T1000 (cell line): ENCODE measurements at places on chromosomes 5 and 9.

DNA sequence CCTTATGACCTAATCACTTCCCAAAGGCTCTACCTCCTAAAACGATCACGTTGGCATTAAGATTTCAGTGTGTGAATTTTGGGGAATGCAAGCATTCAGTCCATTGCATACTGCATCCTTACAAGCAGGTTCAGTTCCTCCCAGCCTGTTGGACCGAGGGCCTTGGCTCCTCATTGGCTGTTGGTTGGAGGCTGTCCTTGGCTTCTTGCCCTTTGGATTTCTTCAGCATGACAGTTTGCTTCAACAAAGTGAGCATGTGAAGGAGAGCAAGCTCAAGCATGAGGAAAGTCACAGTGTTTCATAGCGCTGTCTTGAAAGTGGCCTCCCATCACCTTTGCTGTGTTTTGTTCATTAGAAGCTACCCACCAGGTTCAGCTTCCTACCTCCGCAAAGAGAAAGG is 109.5 kb downstream of the GADD45G start:
- no peak for DNase-seq

GRCh38 chr5:175444060-175444904 is at the start of gene DRD1:
TSS of gene DRD1 (minus strand) at chr5:175444182. CDS start at chr5:175443099, 1,083 bp downstream.
- no peak for DNase-seq

GRCh38 chr5:170503990-170504596 is at the start of gene KCNIP1:
TSS of gene KCNIP1 (plus strand) at chr5:170504020.
- no peak for DNase-seq

DNA sequence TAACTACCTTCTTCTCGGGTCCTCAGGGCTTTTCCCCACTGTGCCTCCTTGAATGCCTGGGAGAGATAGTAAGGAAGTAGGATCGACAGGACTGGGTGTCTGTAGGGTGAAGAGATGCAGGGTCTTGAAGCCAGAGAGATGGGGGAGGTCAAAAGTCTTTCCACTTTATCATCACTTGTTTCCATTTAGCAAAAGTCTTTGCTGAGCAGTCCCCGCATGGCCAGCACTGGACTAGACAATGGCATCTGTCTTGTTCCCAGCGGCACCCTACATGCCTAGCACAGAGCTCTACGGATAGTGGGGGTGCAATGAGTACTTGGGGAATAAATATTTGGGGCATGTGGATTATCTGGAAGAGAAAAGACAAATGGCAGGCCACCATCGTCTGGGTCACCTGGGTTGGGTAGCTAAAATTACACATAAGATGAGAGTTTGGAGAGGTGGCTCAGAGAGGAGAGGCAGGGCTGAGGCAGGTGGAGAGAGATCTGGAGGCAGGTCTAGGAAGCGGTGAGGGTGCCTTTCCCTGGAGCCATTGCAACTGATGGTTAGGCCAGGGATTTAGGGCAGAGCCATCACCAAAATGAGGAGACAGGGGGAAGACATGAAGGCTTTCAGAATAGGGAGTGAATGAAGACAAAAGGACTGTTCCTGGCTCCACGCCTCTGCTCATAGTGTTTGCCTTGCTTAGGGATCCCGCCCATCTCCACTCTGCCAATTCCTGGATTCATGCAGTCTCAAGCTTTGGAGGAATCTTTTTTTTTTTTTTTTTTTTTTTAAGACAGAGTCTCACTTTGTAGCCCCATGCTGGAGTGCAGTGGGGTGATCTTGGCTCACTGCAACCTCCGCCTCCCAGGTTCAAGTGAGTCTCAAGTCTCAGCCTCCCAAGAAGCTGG is 250.8 kb upstream of the KLF4 start:
- no peak for DNase-seq

GRCh38 chr9:133333566-133333965 is 2.4 kb downstream of the SURF6 start:
- DNase-seq = no peak

DNA sequence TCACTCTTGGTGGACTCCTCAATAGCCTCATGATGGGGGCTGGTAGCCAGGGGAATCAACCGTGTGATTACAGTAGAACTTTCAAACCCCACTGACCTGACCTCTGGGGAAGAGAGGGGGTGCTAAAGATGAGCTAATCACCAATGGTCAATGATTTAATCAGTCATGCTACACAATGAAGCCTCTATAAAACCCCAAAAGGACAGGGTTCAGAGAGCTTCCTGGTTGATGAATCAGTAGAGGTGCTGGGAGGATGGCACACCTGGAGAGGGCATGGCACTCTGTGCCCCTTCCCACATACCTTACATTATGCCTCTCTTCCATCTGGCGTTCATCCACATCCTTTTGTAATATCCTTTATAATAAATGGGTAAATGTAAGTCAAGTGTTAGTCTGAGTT is 8.9 kb upstream of the SH3TC2 start:
- no peak for DNase-seq

GRCh38 chr5:137639645-137640044 is 96.2 kb downstream of the KLHL3 start:
- DNase-seq = no peak

DNA sequence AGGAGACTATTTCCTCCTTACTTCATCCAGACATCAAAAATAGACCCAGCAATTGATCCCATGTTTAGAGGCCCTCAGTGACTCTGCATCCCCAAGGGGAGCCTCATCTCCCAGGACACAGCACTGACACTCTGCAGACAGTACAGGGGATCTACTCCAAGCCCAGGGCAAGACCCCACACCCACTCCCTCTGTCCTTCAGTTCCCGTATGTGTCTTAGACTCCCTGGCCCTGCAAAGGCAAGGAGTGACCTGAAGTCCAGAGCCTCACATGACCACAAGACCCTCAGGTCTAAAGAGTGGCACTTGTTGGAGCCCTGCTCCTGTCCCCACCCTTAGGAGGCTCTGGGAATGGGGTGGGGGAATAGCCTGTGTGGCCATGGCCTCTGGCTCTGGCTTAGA is 21.7 kb downstream of the IGIP start:
- DNase-seq = no peak

DNA sequence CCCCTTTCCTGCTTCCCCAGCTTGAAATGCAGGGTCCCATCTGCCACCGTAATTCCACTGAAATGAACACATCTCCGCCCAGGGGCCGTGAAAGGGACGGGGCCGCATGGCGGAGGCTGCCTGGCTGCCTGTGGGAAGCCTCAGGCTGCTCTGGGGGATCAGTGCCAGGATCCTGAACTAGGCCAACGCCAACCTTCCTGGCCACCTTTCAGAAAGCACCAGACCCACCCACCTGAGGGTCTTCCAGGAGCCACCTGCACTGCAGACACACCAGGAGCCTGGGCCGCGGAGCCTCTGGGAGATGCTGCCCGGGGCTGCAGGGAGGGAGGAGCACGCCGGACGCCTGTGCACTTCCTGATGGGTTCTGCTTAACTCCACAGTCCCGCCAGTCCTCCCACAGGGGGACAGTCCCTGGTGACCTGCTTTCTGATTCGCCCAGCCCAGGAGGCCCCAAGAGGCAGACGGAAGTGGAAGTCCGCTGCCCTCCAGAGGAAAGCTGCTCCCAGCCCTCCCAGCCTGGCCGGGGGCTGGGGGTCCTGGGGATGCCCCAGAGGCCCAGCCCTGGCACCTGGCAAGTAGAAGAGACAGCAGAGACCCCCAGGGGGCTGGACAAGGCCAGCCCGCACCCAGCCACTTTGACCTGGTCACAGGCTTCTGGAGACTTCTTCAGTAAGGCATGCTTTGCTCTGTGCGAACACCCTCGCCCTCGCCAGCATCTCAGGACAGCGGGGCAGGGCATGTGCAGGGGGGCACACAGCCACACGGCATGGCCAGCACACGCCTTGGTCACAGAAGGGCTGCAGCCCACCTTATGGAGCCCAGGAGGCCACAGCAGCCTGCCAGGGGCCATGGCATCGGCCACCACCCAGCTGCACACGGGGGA is at the start of gene CARD9:
TSS of gene CARD9 (minus strand) at position 370 of the 883 bp plus-strand sequence. CDS start 1,591 bp downstream, outside the sequence.
- DNase-seq = no peak

- DNase-seq = no peak
Measured at GRCh38 chr5:107257885-107258520, 412.7 kb downstream of the EFNA5 start.

DNA sequence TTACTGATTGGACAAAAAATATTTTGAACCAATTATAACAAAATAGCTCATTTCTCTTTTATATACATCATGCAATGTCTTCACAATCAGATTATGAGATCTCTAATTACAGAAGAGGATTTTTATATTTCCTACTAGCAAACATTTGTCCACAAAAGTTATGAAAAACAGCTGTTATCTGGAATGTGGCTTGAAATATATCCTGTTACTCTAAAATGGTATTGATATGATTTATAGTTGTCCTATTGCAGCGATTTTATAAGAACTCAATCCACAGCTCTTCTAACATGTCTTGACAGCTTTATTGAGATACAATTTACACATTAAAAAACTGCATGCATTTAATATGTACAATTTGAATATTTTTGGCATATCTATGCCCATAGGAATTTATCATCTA is 779.9 kb upstream of the ACO1 start:
- no peak for DNase-seq

- no peak for DNase-seq
Measured at GRCh38 chr5:68222310-68222709, 6.8 kb downstream of the PIK3R1 start.

DNA sequence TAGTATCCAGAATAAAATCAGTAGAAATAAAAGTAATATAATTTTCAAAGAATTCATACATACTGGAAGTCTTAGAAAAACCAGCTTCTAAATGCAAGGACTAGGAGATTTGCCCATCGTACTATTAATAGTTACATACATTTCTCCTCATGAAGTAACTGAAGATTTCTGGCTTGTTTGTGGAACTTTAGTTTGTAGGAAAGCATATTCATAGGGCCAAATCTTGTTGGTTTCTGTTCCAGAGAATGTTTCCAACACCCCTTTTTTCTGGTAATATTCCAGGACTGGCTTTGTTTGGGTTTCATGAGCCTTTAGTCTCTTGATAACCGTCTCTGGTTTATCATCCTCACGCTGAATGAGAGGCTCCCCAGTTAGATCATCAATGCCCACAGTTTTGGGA is 66.3 kb upstream of the TJP2 start:
- no peak for DNase-seq

DNA sequence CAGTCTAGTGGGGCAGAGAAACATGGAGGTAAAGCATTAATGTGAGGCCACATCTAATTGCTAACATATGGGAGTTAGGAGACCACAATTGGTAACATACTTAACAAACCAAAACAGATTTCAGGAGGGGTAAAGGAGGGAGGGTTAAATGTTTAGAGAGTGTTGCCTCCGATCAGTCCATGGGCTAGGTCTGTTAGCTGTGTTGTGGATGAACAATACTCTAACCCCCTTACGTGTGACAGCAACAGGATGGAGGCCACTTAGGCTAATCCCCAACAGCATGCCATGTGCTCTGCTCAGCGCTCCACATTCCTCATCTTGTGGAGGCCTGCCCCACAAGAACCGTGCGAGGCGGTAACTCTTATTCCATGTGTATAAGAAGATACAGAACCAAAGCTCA is 167.0 kb downstream of the CRB2 start:
- DNase-seq = no peak

DNA sequence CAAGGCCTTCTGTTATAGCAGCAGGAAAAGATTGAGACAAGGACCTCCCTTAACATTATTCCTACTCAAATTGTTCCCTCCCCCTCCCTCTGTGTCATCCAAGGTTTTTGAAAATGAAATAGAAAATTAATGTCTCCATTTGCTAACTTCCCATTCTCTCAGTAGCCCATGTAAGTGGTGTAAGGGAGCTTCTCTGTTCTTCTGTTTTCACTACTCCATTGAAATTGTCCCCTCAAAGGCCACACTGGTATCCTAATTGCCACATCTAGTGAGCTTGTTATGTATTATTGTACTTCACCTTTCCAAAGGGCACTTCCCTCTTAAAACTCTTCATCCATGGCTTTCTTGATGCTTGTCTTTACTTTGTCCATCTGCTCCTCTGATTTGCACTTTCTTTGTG is 131.2 kb upstream of the PIK3R1 start:
- no peak for DNase-seq

DNA sequence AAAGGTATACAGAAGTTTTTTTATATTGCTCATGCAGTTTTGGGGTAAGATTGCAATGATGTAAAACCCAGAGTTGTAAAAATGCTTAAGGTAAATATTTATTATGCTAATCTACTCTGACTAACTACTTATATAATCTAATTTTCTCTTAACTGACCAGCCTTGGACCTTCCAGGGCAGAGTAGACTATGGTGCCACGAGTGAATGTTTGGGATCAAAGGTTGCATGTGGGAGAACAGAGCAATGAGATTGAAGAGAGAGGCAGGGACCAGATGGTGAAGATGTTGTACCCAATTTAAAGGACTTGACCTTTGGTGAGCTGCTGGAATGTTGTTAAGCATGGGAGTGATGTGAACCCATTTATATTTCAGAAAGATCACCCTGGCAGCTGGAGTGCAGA is 34.8 kb upstream of the PANK3 start:
- DNase-seq = no peak

DNA sequence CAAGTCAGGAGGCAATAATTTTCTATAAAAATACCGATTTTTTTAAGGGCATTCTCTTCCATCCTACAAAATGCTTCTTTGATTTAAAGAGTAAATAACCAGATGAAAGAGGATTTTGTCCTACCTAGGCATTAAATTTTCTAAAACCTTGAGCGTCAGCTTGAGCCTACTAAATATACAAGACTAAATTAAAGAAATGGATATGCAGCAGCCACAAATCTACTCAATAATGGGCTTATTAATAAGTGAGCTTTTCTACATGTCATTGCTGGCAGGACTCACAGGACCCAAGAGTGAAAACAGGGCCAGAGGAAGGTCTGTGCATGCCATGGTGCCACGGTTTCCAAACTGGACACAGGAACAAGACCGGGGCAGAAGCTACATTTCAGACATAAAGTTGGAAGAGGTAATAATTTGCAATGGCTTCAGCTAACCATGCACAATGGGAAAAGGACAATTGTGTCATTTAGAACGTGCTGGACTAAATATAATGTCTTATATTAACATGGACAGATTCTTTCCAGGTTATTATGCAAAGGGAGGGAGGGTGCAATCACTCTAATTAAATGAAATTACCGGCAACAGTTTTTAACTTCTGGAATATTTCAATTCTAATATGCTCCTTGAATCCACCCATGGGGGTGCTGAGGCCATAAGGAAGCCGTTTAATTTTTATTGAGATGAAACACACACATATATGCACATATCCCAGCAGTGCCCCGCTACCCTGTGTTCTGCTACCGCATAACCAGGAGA is 5.2 kb downstream of the WHRN start:
- no peak for DNase-seq

GRCh38 chr5:1883120-1883924 is 597 bp upstream of the IRX4 start:
- DNase-seq = no peak

DNA sequence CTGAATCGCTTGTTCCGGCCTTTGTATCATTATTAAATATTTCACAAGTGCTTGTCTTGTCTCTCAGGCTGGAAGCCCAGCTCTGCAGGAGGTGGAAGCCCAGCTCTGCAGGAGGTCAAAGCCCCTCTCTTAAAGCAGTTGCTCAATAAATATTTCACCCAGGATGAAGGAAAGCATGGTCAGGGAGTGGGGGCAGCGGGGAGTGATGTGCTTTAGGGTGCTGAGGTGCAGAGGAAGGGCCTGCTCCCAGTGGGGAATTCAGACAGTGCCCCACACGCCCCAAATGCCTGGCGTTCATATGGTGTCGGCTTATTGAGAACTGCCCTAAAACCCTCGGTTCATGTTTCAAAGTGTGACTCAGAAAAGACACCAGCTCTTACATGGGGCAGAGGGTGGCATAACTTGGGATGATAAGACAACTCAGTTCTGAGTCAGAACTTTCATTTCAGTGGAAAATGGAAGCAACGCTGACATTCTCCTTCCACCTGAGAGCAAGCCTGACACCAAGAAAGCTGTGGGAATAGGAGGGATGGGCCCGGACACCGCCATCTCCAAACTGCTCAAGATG is 114.3 kb upstream of the DAP start:
- peak; percentile 20 for DNase-seq
